BJ (cell line): ENCODE measurements at places on chromosomes 5 and 9. TPM values are rescaled to one million over a fixed set of nuclear protein-coding genes. Genes with fewer than 3 reads are reported as not detected.

Gene PCDH1
- polyA plus RNA-seq: 0.91 and 2.1 TPM in 2 replicates

Gene PNPLA7
- polyA plus RNA-seq: 0.40 and 0.63 TPM in 2 replicates

Gene DNAH5
- polyA plus RNA-seq: 1.1 and 1.8 TPM in 2 replicates

Gene CD74
- 0.28 and 0.31 TPM in 2 replicates for polyA plus RNA-seq

Gene SLC46A2
- polyA plus RNA-seq: not detected in 2 replicates

GRCh38 chr9:96245399-96245798 lies 56.6 kb downstream of the HSD17B3 start:
- no peak for DNase-seq

DNA sequence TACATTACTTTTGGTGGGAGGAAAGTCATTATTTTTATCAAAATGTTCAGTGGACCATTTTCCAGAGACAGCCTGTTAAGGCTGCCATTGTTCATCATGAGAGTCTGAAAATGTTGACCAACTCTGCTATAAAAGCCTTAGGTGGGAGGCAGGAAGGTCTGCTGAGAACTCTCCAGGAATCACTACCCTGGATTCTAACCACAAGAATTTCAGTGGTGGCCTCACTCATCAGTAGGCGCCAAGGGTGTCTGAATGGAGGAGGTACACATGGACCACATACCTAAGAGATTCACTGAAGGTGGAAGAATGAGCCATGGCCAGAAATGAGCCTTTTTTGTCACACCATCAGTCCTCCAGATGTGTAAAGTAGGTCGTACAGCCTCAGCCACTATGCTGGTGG lies 21.0 kb upstream of the TLX3 start:
- no peak for DNase-seq

GRCh38 chr9:125435776-125436612 lies 174.4 kb downstream of the GAPVD1 start:
- no peak for DNase-seq

DNA sequence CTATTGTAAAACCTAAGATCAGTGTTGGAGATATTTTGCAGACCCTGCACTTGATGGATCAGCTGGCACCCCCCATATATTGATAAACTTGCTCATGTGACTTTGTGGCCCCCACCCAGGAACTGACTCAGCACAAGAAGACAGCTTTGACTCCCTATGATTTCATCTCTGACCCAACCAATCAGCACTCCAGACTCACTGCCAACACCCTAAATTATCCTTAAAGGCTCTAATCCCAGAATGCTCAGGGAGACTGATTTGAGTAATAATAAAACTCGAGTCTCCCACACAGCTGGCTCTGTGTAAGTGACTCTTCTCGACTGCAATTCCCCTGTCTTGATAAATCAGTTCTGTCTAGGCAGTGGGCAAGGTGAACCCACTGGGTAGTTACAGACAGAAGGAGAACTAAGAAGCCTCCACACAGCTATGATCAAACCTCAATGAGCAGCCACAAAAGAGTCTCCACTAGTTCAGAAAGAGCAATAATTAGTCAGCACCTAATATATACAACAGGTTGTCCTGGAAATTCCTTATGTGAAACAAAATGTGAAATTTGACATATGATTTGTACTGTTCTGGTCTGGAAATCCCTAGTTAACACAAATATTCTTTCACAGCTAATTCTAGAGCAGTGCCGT lies 52.2 kb downstream of the ACTL7B start:
- DNase-seq: no peak

GRCh38 chr5:35253582-35253981 lies 23.3 kb upstream of the PRLR start:
- no peak for DNase-seq

DNA sequence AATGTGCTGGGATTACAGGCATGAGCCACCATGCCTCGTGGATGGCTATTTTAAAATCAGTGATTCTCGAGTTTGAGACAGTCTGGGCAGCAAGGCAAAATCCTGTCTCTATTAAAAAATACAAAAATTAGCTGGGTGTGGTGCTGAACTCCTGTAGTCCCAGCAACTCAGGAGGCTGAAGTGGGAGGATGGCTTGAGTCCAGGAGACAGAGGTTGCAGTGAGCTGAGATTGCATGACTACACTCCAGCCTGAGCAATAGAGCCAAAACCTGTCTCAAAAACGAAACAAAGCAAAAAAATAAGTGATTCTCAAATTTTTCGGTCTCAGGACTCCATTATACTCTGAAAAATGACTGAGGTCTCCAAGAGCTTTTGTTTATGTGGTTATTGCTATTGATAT lies 47.9 kb upstream of the HSPA9 start:
- no peak for DNase-seq

DNA sequence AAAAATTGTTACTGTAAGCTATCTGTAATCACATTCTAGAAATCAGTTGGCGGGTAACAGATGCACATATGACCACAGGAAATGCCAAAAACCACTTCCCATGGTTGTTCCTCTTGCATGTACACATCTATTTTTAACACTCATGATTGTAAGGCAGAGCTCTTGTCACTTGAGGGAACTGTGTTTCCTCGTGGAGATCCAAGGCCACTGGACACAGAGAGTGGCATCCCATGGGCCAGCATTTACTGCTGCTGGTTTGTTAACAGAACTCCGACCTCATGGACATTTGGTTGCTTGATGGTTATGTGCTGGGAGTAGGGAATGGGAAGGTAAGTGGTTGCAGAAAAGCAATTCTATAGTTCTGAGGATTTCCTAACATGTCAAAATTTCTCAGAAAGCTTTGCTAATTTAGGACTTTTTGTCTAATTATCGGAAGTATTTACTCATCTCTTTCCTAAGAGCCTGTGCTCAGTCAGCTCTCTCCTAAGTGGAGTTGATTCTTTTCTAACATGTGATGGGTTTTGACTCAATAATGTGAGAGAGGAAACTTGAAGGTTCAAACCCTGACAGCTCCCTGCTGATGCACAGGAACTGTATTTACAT lies 202.0 kb upstream of the NR3C1 start:
- DNase-seq: no peak

- no peak for DNase-seq
These were observed 887 bp upstream of the MAP3K1 start for GRCh38 chr5:56814361-56814962.

DNA sequence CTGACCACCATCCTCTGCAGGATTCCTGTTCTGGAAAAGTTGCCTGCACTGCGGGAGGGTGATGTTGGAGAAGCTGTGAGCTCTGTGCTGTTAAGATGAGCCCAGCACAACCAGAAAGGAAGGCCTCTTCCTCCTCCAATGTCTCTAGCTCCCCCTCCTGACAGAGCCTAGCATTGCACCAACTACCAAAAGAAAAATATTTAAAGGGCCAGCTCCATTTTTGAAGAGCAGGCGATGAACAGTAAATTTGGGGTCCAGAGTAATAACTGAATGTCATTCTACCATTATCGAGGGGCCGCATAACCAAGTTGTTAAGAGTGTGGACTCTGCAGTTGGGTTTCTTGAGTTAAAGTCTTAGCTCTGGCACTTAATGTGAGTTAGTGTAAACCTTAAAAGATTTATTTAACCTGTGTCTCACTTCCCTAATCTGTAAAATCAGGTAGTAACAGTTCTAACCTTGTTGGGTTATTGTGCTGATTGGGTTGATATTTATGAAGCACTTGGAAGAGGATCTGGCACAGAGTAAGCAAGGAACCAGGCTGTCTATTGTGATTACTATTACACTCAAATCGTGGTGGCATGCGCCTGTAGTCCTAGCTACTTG lies 3.9 kb downstream of the TEX53 start:
- peak; percentile 25 for DNase-seq
